Inflammatory macrophage (primary cell): ENCODE measurements at places on chromosomes 1 and 21.
A peak's percentile ranks its signal among the peaks of the same experiment; 100 is the strongest.

- DNase-seq: no peak
Measured at GRCh38 chr21:35019631-35020032, 29.5 kb downstream of the RUNX1 start.

DNA sequence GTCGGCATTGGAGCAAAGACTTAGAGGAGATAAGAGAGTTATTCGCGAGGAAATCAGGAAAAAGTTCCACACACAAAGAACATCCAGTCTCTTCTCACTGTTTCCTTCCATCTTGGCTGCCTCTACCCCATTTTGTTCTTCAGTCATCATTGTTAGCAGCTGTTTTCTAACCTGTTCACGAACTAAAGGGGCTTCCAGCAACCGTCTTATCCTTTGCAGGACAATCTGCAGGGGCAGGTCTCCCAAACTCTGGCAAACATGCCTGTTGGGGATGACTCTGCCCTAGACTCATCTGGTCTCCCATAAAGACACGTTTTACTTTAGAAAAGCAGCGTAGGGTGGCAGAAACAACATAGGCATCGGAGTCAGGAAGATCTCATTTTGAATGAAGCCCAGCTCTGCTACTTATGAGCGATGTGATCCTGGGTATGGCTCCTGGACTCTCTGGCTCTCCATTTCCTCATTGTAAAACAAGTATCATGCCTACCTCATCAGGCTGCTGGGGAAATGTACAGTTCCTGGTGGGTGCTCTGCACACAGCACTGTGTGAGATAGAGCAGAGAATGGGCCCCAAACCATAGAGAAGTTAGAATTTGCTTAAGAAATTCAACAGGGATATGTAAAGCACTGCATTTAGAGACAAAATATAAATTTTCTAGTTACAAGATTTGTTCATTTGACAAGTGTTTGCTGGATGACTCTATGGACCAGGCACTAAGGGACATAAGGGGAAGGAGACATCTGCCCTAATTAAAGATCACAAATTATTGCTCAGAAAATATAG is 59.7 kb downstream of the MEF2D start:
- no peak for DNase-seq

DNA sequence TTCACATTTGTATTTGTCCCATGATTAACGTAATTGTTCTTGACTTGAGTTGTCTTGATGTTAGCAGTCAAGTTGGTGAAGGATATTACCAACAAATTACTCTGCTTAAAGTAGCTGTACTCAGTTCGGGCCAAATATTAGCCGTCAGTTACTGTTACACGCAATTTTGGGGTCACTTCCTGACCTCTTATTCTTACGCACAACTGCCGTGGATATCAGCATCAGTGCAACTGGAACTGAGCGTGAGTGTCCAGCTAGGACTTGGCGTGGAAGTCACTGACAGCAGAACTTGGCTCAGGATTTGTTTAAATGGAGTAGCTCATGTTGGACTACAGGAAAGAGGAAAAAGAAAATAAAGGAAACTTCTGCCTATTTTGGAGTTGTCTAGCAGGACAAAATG is 56.4 kb downstream of the ADAMTS1 start:
- no peak for DNase-seq

DNA sequence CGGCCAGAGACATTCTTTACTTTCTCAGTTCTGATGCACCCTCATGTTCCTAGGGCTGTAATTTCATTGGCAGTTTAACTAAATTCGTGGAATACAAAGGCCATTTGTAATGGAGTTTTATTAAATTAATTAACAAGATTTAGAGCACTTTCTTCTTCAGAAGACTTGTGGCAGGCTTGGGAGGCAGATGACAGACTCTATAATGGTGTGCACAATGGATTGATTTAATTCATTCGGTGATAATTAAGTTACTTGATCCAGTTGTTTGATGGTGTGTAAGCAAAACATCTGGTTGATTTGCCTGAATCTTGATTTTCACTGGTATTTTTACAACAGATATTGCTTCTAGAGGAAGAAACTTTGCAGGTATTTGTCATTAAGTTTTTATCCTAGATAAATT is 361.9 kb upstream of the GREM2 start:
- no peak for DNase-seq

GRCh38 chr1:203031467-203031866 is 5.2 kb downstream of the PPFIA4 start:
- DNase-seq: peak; percentile 12

GRCh38 chr1:228552596-228553176 is 65.5 kb downstream of the RNF187 start:
- no peak for DNase-seq

DNA sequence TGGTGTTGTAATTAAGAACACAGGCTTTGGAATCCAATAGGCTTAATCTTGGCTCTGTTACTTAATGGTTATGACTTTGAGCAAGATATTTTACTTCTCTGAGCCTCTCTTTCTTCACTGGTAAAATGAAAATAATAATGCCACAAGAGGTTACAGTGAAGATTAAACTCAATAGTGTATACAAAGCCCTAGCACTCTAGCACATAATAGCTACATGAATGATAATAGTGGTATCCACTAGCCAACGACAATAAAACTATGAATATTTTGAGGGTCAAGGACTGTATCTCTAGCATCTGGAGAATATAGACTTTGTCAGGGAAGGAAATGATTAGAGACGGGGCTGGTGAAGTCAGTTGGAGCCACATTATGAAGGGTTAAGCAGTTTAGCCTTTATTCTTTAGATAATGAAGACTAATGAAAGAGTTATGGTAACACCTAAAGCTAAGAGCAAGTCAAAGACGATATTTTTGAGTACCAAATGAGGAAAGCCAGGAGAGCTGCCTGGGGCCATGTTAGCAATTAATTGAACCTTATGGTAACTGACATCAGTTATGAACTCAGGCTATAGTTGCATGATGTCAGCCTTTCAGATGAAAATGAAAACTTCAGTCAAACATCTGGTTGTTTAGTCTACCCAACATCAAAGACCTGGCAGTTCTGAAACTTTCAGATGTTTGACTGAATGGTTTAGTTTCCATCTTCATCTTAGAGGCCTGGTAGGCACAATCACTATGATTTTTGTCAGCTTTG is 32.8 kb upstream of the RNF11 start:
- DNase-seq: no peak

GRCh38 chr1:205689479-205689878 is 9.2 kb upstream of the SLC45A3 start:
- no peak for DNase-seq

GRCh38 chr21:37101384-37101783 is 28.3 kb downstream of the TTC3 start:
- no peak for DNase-seq

DNA sequence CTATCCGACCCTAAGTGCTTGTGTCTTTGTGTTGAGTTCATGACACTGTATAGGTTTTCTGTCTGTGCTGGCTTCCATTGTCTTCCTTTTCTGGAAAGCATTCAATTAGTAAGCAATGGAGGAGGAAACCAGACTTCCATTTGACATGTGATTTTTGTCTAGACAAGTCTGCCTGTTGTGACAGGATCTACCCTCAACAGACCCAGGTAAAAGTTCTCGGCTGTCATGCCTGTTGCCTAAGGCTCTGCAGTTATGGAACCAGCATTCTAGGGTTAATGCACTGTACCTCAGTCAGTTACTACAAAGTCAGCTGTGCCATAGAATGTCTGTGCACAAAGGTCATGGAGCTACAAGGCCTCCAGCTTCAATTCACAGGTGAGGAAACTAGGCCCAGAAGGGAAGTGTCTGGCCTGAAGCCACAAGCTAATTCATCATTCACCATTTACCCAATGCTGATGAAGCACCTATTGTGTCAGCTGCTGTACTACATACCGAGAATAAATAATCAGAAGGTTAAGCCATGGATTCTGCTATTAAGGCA is 72.3 kb downstream of the PLPP3 start:
- no peak for DNase-seq

- peak; percentile 82 for DNase-seq
Measured at GRCh38 chr1:84433258-84434080, 35.2 kb downstream of the DNASE2B start.

GRCh38 chr1:18103788-18104421 is 3.7 kb upstream of the IGSF21 start:
- DNase-seq: no peak

GRCh38 chr1:204032642-204033235 is 40.2 kb upstream of the SOX13 start:
- DNase-seq: no peak

- no peak for DNase-seq
Measured at GRCh38 chr1:44294588-44295007, 60.5 kb downstream of the ERI3 start.

DNA sequence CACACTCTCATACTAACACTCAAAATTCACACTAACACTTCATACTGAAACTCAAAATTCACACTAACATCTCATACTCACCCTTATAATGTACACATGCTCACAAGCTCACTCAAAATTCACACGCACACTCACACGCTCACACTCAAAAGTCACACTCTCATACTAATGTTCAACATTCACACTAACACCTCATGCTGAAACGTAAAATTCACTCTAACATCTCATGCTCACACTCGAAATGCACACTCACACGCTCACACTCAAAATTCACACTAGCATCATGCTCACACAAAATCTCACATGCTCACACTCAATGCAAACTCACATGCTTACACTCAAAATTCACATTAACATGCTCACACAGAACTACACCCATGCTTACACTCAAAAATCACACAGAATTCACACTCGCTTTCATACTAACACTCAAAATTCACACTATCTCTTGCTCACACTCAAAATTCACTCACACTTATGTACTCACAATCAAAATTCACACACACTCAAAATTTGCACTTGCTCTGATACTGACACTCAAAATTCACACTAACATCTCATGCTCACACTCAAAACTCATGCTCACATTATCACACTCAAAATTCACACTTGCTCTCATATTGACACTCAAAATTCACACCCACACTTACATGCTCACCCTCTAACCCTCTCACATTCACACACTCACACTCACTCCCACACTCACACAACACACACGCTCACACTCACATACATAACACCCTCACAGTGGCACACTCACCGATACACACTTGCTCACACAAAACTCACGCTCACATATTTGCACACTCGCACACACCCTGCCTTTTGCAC is 264.4 kb upstream of the VAMP3 start:
- DNase-seq: no peak

DNA sequence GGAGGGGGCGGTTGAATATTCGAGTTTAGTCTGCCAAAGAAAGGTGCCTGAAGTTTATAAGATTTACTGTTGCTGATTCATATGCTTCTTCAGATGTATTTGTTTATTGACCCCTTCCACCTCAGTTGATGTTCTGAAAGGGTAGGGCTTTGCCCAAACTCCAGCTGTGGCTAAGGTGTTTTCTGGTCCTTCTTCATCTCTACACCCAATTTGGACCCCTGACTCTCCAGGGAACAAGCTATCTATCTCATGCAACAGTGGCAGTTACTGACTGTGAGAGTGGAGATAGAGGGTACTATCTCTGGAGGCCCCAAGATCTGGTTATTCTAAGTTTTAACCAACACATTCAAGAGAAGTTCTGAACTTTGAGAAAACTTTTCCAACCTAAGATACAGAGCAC is 12.6 kb upstream of the ALG14 start:
- DNase-seq: no peak

GRCh38 chr1:170686291-170686690 is 22.4 kb downstream of the PRRX1 start:
- no peak for DNase-seq

- DNase-seq: no peak
Measured at GRCh38 chr1:51761351-51761750, 117.2 kb downstream of the NRDC start.

DNA sequence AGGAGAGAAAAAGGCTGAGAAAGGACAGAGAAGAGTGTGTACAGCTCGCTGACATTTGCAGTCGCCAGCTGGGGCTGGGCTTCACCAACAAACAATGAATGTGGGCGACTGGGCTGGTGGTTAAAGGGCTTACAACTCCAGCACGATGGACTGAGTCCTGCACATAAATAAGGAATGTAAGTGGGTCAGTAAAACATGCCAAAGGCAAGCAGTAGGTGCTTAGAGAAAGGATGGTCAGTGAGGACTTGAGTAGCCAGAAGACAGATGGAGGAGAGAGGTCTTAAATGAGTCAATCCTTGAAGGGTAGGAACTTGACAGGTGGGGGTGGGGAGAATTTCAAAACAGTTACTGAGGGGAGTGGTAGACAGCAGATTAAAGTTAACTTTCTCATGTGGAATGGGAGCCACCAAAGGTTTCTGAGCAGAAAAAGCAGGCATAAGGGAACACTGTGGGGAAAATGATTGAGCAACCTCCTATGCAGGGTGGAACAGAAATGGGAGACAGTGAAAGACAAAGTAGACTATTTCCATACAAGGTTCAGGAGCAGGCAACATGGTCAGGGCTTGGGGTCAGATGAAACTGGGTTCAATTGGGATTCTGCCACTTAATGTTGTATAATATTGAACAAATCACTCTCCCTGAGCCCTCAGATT is 37.4 kb downstream of the GADD45A start:
- DNase-seq: no peak

DNA sequence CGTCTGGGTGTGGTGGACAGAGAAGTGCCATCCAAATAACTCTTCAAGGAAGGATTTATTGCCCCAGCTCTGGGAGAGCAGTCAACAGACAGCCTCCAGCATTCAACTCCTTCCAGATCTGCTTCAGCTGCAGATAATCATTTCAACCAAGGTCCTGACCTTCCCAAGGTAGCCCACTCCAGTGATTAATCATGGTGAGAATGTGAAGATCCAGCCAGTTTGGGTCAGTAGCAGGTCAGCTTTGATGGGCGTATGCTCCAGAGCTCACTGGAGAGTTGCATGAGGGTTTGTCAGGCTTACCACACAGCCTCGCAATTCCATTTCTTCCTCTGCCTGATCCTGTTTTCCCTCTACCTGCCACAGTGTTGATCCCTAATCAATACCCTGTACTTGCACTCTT is 214.5 kb upstream of the ZRANB2 start:
- no peak for DNase-seq

DNA sequence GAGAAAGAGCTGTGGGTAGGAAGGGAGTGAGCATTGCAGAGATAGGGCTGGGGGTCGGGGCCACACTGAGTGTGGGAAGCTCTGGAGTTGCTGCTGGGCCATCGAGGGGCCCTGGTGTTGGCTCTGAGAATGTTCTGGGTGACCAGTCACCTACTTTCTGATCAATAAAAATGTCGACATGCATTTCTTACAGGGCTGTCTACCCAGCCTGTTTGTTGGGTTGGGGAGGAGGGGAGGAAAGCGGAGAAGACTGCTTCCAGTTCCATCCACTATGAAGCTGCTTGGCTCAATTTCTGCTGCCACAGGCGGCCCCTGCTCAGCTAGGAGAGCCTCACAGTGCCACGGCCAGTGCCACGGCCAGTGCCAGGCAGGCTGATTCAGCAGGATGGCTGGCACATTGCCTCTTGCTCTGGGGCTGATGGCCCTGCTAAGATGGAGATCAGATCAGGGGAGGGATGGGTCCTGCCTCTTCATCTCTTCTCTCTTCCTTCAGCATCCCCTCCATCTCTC is 3.0 kb upstream of the PADI3 start:
- DNase-seq: no peak

DNA sequence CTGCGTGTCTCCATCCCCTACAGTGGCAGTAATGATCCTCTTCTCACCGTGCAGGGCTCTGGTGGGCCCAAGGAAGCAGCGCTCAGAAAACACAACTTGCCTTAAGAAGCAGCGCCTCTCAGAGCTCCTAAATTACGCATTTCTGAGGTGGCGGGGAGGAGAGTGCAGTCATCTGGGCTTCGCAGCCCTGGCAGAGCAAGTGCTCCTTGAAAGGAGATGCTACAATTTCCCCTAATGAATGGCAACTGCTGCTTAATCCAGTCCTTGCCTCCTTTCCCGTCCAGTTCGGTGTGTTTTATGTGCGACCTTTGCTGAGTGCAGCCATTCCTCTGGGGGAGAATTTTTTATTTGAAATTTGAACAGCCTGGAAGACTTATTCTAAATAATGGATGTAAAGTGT is 287.3 kb downstream of the PTPRU start:
- no peak for DNase-seq

- DNase-seq: no peak
Measured at GRCh38 chr1:200786788-200787187, 48.1 kb downstream of the CAMSAP2 start.
